ENCODE measurements at places on chromosomes 1 and 21.

- DNase-seq = no peak
Observed at GRCh38 chr1:101198842-101199636, 37.8 kb upstream of the S1PR1 start.

- no peak for DNase-seq
Observed at GRCh38 chr1:8678673-8679394, 138.6 kb downstream of the RERE start.

- no peak for DNase-seq
Observed at GRCh38 chr21:38272215-38272614, 15.4 kb downstream of the KCNJ15 start.

DNA sequence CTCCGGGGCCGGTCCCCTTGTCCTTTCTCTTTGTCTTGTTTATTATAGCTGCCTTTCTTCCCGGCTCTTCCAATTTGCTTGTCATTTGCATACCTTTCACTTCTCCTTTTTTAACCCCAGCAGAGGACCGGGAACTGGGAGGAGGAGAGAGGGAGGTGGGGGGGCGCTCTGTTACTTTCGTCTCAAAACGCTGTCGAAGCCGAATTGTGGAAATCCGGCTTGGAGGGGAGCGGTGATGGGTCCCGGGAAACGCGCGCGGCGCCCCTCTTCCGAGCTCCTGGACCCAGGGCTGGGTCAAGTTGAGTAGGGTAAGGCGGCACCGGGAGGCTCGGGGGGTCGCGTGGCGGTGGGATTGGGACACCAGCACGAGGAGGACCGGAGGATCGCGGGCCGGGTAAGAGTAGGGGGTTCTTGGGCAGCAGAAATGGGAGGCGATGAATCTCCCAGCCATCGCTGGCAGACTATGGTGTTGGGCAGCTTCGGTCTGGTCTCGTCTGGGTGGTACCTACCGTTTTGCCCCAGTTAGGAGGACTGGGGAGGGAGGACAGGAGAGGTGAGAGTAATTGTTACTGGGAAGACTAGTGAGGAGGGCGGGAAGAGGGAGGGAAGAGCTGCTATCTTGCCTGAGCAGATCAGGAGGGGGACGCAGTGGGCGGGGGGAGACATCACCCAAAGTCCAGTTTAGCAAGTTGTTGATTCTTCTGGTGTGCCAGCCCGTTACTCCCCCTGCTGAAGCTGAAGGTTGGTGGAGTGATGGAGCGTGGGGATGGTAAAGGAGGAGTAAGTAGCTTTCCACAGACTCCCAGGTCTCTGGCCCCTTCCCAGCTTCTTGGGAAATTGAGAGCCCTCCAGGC lies 1.5 kb downstream of the PROX1 start:
- DNase-seq = no peak

DNA sequence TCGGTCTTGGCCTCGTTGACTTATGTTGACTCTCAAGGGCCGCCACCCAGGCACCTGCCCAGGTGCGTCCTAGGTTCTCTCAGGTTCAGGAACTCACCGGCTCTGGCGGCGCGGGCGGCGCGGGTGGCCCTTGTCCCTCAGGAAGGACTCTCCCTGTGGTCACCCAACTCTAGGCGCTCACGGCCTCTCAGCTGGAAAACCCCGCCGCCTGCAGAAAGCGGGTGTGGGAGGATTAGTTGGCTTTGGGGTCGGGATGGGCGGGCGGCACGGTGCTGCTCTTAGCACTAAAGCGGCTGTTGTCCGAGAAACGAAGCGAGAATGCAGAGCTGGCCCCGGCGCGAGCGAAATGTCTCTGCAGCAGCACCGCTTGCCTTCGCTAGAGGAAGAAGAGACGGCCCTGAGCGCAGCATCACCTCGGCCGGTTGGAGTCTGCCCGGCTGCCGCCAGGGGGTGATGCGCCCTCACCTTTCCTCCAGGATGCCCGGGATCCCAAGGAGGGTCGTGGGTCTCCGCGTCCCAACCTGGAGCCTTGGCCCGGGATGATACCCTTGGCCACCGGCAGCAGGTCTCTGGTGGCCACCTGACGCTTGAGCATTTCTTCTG lies 8.1 kb upstream of the TADA1 start:
- peak; percentile 8 for DNase-seq

DNA sequence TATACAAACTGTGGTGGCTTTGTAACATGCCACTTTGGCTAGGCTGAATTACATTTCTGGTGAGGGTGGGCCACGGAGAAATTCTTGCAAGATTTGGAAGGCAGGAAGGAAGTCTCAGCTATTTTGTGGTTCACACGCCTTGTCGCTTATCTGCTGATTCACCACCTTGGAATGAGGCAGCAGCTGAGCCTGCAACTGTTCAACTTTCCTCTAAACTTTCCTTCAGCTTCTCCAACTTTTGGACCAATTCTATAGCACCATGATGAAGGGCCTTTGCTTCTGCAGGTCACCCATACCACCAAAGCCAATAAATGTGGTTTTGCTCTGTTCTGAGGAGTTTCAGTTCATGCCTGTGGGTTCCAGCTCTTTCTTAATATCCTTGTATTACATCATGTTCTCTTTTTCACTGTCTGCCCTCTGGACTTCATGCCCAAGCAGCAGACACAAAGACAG lies 337.6 kb upstream of the SNX7 start:
- DNase-seq = no peak

GRCh38 chr1:19979494-19979977 lies at the start of gene PLA2G2A:
PLA2G2A (minus strand) TSS chr1:19979618; CDS start chr1:19978773, 845 bp downstream.
- no peak for DNase-seq

DNA sequence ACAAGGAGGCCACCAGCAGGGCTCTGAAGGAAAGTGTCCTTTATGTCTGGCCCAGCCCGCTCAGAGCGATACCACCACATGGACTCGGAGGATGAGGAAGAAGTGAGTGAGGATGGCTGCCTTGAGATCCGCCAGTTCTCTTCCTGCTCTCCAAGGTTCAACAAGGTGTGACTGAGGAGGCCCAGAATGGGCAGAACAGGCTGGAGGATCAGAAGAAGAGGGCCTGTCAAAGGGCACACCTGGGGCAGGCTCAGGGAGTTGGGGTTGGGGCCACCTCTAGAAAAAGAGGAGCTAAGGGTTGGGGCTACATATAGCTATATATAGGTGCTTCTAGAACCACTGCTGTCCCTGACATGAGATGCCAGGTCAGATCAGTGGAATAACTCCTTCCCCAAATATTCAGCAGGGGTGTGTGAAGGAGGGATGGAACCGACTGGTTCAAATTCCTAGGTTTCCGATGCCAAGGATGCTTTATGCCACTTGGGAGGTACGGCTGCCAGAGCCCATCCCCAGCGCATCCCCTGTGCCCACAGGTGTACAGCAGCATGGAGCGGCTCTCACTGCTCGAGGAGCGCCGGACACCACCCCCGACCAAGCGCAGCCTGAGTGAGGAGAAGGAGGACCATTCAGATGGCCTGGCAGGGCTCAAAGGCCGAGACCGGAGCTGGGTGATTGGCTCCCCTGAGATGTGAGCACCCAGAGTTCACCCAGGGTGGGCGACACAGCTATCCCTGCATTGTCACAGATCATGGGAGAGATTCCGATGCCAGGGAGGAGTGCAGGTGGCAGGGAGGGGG lies 102.2 kb downstream of the PIK3R3 start:
- no peak for DNase-seq

DNA sequence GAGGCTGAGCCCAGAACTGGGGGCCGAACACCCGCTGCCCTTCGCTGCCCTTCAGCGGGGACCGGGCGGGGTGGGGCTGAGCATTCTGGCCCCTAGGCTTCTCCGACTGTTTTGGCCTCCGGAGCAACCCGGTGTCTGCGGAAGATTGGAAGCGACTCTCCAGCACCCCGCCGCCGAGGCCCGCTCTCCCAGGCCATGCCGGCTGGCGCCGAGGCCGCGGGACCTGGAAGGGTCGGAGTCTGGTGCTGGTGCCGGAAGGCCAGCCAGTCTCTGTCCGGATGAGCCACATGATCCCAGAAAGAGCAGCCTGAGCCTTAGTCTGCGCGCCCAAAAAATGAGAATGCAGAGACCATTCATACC lies 272.0 kb downstream of the FOXD2 start:
- DNase-seq = no peak

GRCh38 chr21:44511219-44511937 lies 28.6 kb downstream of the KRTAP10-1 start:
- DNase-seq = no peak

DNA sequence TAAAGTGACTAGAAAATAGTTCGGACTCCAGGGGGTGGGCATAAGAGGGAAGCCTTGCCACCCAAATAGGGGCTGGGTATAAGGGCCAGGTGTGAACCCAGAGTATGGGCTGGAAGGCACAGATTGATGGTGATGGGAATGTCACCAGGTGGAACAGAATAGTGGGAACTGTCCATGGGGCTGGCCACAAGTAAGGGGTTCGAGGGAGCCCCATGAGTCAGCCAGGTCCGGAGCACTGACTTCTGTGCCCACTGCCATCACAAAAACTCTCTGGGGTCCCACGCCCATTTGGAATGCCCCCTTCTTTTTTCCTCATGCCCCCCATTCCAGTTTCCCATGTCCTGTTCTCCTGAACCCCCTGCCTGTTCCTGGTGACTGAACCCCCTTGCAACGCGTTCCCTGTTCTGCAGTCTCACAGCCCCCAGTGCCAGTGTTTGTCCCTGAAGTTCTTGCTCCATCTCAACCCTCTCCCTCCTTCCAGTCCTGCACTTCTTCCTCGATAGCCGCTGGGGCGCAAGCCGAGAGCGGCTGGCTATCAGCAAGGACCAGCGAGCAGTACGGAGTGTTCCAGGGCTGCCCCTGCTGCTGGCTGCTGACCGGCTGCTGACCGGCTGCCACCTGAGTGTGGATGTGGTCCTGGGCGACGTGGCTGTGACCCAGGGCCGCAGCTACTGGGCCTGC lies 7.9 kb downstream of the TRIM46 start:
- DNase-seq = no peak

DNA sequence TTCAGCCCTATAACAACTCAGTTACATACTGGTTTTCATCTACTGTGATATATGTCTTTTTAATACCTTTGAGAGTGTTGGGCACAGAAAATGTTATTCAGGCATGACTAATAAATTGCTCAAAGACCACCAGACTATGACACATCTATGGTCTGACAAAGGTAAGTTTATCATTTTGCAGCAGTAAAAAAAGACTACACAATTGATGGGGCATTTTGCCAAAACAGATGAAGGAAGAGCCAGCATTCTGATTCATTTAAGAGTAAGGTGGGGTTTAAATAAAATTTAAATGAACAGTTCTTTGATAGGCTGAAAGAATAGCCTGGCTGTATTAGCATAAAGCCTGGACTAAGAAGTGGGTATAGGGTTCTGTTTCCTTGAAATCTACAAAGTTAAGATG lies 8.8 kb upstream of the RNPC3 start:
- no peak for DNase-seq

- peak; percentile 26 for DNase-seq
Observed at GRCh38 chr1:11730429-11730891, 5.5 kb upstream of the AGTRAP start.

GRCh38 chr1:107964336-107965109 lies 457 bp downstream of the VAV3 start:
- peak; percentile 19 for DNase-seq

DNA sequence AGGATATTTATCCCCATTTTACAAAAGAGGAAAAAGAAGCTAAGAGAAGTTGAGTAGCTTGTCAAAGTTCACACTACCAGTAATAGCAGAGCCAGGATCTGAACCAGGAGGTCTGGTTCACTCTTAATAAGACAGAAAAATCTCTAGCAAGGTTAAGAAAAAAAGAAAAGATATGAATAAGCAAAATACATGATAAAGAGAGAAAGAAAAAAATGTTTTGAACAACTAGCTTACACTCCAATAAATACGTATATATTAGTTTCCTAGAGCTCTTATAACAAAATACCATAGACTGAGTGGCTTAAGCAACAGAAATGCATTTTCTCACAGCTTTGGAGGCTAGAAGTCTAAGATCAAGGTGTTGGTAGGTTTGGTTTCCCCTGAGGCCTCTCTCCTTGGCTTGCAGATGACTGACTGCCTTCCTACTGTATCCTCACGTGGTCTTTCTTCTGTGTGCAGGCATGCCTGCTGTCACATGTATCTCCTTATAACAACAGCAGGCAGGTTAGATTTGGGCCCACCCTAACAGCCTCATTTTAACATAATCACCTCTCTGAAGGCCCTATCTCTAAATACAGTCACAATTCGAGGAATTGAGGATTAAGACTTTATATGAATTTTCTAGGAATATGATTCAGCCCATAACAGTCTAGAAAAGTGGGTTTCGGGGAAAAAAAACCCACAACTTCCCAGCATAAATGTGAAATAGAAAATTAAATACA lies 60.4 kb downstream of the LEPR start:
- no peak for DNase-seq

DNA sequence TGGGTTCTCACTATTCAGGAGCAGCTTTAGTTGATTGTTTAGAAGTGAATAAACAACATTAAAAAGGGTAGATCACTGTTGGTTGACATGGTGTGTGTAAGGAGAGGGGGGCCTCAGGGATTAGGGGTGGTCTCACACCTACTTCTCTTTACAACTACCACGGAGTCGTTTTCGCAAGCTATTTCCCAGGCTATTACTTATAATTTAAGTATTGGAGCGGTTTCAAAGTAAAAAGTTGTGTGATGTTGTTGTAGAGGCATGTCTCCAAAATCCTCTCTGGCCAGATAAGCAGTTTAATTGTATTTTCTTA lies 1.3 kb downstream of the GPSM2 start:
- no peak for DNase-seq

DNA sequence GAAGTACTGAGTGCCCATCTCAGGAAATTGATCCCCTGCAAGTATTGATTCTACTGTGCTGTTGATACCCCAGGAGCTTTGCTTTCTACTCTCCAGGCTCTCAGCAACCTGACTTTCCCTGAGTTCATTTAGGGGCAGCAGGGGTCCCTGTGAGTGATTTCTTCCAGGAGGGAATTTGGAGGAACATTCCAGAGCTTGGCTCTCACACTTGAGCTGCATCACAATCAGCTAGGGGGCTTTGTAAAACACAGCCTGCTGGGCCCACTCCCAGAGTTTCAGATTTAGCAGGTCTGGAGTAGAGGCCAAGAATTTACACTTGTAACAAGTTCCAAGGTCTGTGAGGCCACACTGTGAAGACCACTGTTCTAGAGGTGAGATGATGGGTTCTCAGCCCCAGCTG lies 16.1 kb upstream of the ACTL8 start:
- DNase-seq = no peak

DNA sequence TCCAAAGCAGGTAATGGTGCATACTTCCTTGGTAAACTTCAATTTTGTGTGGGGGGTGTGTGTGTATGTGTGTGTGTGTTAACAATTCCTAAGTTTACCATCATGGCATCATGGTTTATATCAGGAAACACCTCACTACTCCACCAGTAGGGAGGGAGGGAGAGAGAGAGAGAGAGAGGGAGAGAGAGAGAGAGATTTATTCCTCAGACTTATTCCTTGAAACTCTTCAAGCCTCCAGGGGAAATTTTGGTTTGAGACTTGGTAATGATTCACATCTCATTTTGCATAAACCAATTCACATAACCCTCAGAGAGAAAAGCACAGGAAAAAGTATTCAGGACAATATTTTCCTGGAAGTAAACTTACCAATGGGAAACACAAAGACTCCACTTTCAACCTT lies 115.0 kb downstream of the TTLL7 start:
- no peak for DNase-seq

GRCh38 chr1:146031476-146031875 lies 9.9 kb upstream of the HJV start:
- no peak for DNase-seq

DNA sequence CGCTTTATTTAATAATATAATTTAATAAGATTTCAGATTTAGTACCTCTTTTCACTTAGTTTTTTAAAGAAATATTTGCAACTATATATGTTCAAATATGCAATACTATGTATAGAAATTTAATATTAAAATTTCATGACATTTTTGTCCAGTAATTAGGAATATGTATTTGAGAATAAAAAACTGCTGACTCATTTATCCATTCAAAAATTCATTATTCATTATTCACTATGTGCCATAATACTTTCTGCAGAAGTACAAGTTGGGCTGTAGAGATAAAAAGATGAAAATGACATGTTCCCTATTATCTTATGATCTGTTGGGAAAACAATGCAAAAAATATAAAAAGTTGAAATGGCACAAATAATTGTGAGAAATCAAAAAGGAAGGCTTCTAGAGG lies 3.4 kb upstream of the C1orf53 start:
- DNase-seq = no peak
